ENCODE measurements at places on chromosomes 11 and 22. TPM values are rescaled to one million over a fixed set of nuclear protein-coding genes. Genes with fewer than 3 reads are reported as not detected.
A peak's percentile ranks its signal among the peaks of the same experiment; 100 is the strongest.

DNA sequence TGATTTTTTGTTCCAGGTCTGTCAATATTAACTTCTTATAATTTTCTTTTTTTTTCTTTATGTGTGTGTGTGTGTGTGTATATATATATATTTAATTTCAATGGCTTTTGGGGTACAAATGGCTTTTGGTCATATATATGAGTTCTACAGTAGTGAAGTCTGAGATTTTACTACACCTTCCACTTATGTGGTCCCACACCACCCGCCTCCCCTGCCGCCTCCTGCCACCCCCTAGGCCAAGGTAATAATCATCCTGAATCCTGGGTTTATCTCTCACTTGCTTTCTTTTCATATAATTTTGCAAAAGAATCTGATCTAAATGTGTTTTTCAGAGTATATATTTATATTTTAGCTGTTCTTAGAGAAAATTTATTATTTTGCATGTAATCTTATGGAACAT, 11.1 kb downstream of the NEAT1 start:
- H3K27ac ChIP-seq = no peak overlapping the region
- peaks cover 30% of the 10 kb centered on the region for H3K4me1 ChIP-seq
- H3K36me3 ChIP-seq = peaks cover 49% of the 10 kb centered on the region
- no peak overlapping the region for H3K4me3 ChIP-seq
- no peak for DNase-seq
- H3K27me3 ChIP-seq = no peaks in the 10 kb centered on the region

The WNT11 gene
- 1.2 TPM for total RNA-seq

DNA sequence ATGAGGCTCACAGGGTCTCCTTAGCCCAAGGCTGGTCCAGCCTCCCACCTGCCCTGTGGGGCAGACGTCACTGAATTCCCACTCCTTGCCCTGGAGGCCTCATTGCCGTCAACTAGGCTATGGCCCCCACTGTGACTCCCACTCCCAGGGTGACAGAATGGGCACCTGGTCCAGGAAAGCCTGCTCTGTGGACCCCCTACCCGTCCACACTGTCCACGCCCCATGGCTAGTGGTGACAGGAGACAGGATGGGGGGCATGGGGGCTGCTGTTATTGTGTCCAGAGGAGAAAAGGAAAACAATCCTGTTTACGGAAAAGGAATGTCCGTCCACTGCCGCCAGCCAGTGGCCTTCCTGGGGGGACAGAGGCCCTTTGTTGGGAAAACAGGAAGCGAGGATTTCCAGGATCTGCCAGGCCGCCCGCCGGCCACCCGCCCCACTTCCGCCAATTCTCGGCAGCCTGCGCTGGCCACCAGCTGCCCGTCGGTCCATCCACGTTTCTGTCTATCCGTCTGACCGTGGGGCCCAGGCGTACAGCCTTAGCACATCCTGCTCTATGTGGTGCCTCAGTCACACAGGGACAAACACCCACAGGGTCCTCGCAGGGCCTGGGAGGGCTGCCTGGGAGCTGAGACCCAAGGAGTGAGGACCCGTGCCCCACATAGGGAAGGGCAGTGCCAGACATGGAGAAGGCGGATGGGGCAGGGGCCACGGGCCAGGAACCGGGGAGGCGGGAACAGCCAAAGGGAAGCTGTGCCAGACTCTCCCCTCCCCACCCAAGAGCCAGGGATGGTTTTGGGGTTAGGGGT, 19.5 kb downstream of the CRELD2 start:
- H3K4me1 ChIP-seq = peaks cover 26% of the 10 kb centered on the region
- no peak for DNase-seq
- H3K27ac ChIP-seq = peak overlapping the region; percentile 57

- no peaks in the 10 kb centered on the region for H3K4me1 ChIP-seq
- H3K27ac ChIP-seq = no peak overlapping the region
- no peaks in the 10 kb centered on the region for H3K36me3 ChIP-seq
- no peak overlapping the region for H3K4me3 ChIP-seq
- H3K27me3 ChIP-seq = peaks cover 52% of the 10 kb centered on the region
These were observed 145.0 kb upstream of the RAG2 start for GRCh38 chr11:36743039-36743438.

DNA sequence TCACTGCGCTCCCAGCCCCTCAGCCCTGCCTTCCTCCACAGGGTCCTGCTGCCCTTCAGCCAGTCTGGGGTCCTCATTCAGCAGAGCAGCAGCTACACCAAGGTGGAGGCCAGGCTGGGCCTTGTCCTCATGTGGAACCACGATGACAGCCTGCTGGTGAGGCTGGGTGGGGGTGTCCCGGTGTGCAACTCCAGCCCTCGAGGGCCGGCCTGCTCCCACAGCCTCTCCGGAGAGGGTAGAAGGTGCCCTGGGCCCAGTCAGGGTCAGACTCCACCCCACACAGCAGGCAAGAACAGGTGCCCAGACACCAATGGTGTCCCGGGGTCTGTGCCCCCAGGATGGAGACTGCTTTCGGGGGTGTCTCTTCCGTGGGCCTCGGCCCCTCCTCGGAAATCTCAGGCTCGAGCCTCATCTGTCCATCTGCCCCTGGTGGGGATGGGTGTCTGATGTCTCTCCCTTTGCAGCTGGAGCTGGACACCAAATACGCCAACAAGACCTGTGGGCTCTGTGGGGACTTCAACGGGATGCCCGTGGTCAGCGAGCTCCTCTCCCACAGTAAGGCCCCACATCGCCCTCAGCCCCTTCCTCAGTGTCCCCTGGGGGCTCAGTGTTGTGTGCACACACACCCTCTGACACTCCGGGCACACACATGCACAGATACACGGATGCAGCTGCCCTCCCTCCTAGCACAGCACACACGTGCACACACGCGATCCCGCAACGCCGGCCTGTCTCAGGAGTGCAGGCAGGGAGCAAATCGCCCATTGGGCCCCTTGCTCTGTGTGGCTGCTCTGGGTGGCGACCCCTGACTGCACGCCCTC, 4.9 kb downstream of the MUC5AC start:
- no peaks in the 10 kb centered on the region for H3K4me1 ChIP-seq
- H3K27ac ChIP-seq = no peak overlapping the region
- H3K36me3 ChIP-seq = no peaks in the 10 kb centered on the region
- no peak overlapping the region for H3K4me3 ChIP-seq
- DNase-seq = no peak

The JHY gene
- total RNA-seq = 4.2 TPM

- H3K36me3 ChIP-seq = no peaks in the 10 kb centered on the region
- DNase-seq = no peak
- no peak overlapping the region for H3K4me3 ChIP-seq
These were observed 264.0 kb downstream of the ST3GAL4 start for GRCh38 chr11:126619516-126619915.

The MN1 gene
- 8.4 TPM for total RNA-seq

- no peak overlapping the region for H3K27ac ChIP-seq
- H3K27me3 ChIP-seq = no peaks in the 10 kb centered on the region
- peaks cover 9% of the 10 kb centered on the region for H3K4me1 ChIP-seq
- H3K4me3 ChIP-seq = no peak overlapping the region
These were observed 5.9 kb downstream of the MTMR2 start for GRCh38 chr11:95918056-95918455.

GRCh38 chr11:124075841-124076651, 34.9 kb upstream of the OR10G7 start:
- H3K36me3 ChIP-seq = no peaks in the 10 kb centered on the region
- no peaks in the 10 kb centered on the region for H3K27me3 ChIP-seq
- peaks cover 16% of the 10 kb centered on the region for H3K4me1 ChIP-seq
- no peak overlapping the region for H3K27ac ChIP-seq
